ENCODE measurements at places on chromosomes 2 and 18.

DNA sequence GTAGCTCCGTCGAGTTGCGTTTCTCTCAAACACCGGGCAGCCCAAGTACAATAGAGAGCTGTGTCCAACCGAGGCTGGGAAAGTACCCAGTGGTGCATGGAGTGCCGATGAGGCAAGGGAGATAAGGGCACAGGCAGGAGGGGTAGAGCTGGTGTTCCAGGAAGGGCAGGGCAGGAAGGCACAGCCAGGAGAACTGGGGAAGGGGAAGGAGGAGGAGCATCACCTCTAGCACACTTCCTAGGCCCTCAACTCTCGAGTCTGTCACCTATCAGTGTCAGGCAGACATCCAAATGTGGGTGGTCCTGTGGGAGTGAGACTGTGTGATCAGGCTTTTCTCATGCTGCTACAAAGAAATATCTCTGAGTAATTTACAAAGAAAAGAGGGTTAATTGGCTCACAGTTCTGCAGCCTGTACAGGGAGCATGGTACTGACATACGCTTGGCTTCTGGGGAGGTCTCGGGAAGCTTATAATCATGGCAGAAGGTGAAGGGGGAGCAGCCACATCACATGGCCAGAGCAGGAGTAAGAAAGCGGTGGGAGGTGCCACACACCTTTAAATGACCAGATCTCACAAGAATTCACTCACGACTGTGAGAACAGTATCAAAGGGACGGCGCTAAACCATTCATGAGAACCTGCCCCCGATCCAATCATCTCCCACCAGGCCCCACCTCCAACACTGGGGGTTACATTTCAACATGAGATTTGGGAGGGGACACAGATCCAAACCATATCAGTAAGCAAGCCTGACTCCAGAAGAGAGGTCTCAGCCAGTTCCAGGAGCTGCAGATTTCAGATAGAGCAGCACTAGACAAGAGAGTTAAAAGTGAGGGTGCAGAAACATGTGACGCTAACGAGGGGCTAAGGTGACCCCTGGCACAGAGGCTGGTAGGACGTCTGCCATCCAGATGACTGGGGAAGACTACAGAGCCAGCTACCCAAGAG, 75.7 kb downstream of the MBOAT2 start:
- DNase-seq: no peak

- DNase-seq: no peak
These were observed 105.5 kb downstream of the THADA start for GRCh38 chr2:43490252-43490786.

GRCh38 chr2:219028996-219029828, 12.1 kb downstream of the CFAP65 start:
- no peak for DNase-seq

GRCh38 chr2:217286833-217287232, 427.0 kb upstream of the TNP1 start:
- no peak for DNase-seq

DNA sequence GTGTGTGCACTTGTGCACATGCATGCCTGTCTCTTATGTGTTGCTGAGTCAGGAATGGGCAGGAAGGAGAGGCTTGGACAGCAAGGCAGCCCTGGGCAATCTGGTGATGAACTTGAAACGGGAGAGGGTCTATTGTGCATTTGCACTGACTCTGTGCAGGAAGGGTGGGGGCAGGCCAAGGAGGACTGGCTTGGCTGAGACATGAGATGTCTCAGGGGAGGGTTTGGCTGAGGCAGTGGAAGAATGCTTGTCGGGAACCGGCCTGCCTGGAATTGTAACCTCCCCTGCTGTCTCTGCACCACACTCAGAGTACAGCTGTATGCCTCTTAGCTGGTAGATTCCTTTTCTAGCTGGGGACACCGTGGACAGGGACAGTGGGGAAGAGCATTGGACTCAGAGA, 176.1 kb upstream of the TNP1 start:
- no peak for DNase-seq

- DNase-seq: no peak
These were observed 77.7 kb upstream of the FBXO11 start for GRCh38 chr2:47984041-47984440.

DNA sequence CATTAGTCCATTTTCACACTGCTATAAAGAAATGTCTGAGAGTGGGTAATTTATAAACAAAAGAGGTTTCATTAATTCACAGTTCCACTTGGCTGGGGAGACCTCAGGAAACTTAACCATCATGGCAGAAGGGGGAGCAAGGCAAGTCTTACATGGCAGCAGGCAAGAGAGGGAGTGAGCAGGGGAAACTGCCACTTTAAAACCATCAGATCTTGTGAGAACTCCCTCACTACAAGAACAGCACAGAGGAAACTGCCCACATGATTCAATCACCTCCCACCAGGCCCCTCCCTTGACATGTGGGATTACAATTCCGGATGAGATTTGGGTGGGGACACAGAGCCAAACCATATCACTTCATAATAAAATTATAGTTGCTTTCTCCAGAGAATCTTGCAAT, 365.5 kb upstream of the ID2 start:
- DNase-seq: no peak

DNA sequence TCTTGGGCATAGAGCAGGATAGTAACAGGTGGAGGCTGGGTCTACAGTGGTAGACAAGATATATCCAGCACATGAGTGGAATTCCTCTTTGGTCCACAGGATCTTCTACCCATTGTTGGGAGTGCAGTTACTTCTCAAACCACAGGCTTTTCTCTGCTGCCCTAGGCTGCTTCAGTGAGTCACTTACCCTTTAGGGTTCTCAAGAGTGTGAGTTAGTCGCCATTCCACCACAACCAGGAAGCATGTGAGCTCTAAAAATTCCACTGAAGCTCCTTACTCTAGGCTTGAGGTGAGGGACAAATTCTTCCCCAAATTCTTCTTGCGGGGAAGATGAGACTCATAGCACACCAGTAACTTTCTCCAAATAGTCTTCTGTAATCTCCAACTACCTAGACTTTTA, 189.4 kb downstream of the PLCL1 start:
- no peak for DNase-seq

DNA sequence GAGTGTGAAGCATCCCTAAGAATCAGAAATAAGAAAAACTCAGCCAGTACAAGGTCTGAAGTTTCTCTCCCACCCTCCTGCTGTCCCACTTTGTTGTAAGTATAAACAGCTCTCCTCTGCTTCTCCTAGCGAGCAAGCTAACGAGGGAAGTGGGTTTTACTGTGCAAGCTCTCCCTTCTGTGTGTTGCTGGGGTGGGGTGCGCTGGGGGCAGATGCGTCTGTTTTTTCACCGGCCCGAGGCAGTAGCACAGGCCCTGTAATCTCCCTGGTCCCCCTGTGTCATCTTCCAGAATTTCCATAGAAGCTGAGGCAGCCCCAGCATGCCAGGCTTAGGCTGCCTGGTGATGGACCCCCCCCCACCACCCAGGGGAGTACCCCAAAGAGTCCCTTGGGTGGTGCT, 9.4 kb upstream of the CXCR4 start:
- no peak for DNase-seq

GRCh38 chr18:76633588-76634269, 138.7 kb upstream of the ZNF516 start:
- DNase-seq: no peak

DNA sequence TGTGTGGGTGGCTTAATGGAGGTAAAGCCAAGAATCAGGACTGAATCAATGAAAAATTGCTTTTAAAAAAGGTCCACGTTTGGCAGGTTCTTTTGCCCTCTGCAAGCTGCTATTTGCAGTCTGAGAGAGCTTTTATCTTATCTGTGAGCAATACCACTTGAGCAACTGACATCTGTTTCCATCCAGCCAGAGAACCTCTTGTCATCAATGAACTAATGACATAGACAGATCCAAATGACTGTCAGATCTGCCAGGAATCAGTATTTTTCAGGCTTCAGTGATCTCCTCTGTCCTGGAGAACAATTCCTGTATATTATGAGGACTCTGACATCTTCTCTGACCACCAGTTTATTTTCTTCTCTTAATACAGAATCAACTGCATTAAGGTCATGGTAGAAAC, 608.1 kb downstream of the LRP1B start:
- no peak for DNase-seq

DNA sequence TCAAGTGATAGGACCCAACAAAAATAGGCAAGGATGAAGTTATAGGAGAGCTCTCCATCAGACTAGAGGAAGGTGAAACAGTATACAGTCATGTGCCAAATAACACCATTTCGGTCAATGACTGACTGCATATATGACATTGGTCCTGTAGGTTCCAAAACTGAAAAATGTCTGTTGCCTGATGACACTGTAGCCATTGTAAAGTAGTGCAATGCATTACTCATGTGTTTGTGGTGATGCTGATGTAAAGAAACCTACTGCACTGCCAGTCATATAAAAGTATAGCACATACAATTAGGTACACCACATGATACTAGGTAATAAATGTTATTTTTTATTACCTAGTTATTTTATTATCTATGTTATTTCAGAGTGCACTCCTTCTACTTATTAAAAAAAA, 147.9 kb downstream of the GREB1L start:
- no peak for DNase-seq

DNA sequence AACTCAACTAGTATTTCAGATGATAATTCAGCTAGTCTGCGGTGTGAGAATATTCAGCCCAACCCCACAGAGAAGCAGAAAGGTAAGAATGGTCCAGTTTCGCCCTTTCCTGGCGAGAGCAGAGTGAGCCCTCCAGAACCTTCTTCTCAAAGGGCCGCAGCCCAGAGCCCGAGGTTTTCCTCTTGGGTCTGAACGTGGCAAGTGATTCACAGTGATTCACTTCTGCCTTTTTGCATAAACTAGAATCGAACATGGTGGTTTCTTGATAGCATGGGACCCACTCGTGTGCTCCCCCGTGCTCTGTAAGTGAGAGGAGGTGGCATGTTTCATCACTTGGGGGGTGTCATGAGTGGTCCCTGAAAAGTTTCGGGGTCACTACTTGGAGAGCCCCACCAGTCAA, 24.2 kb downstream of the TRAF3IP1 start:
- DNase-seq: no peak

GRCh38 chr2:239106314-239106908, 258.5 kb downstream of the TWIST2 start:
- DNase-seq: no peak

DNA sequence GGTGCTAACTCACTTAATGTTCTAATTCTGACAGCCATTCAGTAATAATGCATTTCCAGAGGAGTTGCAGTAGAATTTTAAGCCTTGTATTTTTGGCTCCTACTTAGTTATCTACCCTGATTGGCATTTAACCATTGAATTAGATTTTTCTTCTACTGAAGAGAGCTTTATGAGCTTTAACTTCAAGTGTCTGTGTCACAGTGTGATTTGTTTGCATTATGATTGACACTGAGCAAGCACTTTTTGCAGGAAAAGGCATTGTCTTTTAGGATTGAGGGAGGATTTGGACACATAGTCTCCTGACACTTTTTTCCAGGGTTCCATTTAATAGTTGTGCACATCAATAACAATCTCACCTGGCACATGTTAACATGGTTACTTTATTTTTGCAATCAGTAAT, 26.7 kb downstream of the LYPD6 start:
- DNase-seq: no peak

- no peak for DNase-seq
These were observed 455.1 kb upstream of the DDX18 start for GRCh38 chr2:117359266-117359914.

DNA sequence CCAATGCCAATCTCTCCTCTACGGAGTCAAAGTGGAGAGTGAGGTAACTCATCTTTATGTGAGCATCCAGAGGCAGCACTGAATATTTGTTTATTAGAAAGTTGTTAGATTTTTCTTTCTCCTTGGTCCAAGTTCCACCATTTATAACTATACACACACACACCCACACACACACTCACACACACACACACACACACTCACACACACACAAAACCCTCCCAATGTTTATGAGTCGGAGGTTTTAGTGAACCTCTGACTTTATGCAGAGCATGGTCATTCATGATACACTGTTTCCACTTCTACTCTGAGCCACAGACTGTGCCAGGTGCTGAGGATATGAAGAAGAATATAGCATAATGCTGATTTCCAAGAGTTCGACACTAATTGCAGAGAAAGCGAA, 132.9 kb upstream of the CCDC68 start:
- no peak for DNase-seq

All from breast epithelium (tissue), 4 donors.